Activated effector memory CD4-positive, alpha-beta T cell treated with Interleukin-2 at 50 U/mL for 16 hours (primary cell): ENCODE measurements at places on chromosomes 2 and 18.

- DNase-seq = no peak
Measured at GRCh38 chr2:239231231-239232194, 169.3 kb downstream of the HDAC4 start.

- DNase-seq = no peak
Measured at GRCh38 chr2:170446078-170446477, 268.1 kb downstream of the MYO3B start.

DNA sequence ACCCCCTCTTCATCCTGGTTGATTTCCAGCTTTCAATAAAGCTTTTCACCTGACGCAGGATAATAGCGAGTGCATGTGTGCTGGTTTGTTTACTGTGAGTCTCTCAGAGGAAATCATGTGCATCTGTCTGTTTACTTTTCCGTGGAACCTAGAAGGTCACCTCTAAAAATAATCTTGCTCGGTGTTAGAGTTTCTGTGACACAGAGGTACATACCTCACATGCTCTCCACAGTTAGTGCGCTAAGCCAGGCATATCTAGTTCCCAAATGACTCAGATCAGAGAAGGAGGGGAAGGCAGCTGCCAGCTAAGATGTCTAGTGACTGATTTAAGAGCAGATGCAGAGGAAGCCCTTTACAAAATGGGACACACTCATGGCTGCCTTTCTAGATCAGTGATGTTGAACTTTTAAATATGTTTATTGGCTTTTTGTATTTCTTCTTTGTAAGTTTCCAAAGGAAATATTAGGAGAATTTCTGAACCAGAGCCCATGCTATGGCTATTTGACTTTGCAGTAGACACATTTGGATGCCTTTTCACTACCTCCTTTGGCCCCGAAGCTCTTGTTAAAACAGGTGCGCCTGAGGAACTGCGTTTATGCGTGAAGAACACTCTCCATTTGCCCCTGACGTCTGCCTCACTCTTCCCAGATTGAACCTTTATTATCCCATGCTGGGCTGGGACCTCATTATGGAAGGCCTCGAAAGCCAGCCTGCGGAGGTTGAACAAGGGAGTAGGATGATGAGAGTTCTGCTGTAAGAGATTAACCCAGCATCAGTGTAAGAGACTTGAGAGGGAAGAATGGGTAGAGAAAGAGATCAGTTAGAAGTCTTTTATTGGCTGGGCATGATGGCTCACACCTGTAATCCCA, 145.6 kb downstream of the FAM161A start:
- DNase-seq = no peak

DNA sequence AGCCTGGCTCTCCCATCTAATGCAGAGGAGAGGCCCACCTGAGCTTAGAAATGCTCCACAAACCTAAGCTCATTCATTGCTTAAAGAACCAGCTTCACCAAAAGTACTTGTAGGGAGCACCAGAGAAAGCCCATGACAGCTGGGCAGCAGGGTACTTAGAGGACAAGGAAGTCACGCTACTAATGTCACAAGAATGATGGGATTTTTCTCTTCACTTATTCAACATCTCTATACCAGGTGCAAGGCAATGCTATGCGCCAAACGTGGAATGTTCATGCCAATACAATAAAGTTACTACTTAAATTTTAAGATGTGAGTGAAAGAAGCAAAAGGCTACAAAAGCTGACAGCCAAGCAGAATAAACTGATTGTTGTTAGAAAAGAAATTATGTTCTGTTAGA, 36.0 kb downstream of the LONRF2 start:
- no peak for DNase-seq

DNA sequence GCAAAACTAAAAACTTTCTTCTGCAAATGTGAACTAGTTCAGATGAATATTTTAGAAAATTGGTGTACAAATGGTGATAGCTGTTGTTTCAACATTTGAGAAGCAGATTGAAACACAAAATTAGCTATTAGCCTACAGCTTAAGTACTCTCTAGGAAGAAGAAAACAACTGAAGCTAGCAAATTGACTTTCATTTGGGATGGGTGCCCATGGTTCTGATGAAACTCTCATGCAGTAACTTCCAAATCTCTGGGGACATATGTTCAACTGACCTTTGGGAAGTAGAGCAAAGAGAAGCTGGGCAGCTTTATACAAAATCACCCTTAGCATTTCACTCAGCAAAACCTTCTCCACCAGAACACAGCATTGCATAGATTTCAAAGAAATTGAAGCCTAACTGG, 119.0 kb downstream of the GALNT13 start:
- no peak for DNase-seq

- no peak for DNase-seq
Measured at GRCh38 chr2:60370814-60371213, 182.6 kb downstream of the BCL11A start.

DNA sequence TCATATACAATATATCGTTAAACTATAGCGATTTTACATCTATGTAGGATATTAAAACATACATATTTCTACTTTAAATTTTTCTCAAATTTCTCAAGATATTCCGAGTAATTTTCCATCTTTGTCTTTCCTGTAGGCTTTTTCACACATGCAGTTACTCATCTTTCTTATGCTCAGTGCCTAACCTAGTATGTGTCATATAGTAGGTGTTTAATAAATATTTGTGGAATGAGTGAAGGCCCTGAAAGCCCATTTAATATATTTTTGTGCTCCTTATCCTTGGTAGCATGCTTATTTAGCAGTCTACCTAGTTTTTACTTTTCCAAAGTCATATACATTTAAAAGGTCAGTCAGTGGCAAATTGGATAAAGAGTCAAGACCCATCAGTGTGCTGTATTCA, 67.3 kb downstream of the ITGB6 start:
- no peak for DNase-seq

- no peak for DNase-seq
Measured at GRCh38 chr2:55923091-55923981, at the start of gene EFEMP1. EFEMP1 (minus strand) TSS chr2:55923782; CDS start chr2:55922440, 1,342 bp downstream.

DNA sequence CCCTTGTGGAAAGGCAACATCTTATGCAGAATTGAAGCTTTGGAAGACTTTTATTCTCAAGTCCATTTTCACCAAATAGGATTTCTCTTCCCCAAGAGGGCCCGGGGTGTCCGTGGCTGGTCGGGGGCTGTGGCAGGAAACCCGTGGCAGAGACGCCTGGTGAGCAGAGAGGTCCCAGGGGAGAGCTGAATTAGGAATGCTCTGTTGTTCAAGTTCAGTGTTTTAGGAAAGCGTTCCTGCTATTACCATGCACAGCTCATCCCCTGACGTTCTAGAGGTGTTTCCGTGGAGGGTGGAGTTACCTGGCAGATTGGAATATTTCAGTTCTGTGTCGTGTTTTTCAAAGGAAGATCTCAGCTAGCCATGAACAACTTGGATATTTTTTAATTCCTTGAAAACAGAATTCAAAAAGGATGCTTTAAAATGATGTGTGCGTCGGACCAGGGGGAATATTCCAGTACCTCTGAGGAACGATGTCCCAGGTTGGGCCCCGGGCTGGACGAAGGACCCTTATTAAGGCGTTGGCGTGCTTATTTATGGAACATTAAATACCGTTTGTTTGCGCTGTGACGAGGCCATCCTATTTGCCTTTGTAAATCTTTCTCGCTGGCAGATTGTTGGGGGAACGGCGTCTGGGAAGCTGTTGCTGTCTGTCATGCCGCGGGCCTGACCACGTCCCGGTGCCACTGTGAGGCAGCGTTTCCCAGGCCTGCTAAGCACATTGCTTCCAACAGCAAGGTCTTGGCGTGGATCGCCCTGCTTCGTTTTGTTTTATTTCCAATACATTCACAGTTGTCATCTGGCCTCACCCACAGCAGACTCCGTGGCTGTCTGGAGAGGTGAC, 8.2 kb downstream of the NFATC1 start:
- no peak for DNase-seq

GRCh38 chr2:199144036-199144435, 313.7 kb downstream of the SATB2 start:
- no peak for DNase-seq

DNA sequence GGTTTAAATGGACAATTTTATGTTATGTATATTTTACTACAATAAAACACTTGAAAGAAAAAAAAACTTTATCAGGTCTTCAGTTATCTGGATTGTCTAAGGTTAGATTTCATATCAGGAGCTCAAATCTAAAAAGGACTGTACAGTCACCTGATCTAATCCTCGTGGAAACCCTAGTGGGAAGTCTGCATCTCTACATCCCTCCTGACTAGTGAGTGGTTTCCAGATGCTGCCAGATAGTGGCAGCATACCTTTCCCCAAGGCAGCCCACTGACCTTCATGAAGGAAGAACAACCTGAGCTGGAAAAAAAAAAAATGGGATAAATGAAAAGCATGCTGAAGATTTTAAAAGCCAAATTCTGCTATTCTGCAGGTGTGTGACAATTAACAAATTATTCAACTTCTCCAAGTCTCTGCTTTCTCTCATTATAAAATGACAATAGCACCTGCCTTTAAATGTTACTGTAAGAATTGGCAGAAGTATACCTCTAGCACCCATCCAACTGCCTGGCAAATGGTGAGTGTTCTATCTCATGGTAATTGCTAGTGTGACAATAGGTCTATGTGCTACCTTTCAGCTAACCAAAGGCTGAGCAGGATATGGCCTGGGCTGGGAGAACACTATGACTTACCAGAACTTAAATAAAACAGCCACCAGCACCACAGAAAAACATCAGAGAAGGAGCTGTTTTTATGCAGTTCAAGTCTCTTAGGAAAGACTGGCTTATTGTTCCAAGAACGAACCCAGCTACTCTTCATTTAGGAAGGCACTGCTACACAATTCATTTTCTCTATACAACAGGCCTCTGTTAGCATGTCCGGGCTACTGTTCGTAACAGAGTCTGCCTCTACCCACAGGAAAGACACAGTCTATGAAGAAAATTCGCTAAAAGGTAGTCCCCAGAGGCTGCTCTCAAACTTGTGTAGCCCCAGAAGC, 8.6 kb downstream of the CLASP1 start:
- no peak for DNase-seq

DNA sequence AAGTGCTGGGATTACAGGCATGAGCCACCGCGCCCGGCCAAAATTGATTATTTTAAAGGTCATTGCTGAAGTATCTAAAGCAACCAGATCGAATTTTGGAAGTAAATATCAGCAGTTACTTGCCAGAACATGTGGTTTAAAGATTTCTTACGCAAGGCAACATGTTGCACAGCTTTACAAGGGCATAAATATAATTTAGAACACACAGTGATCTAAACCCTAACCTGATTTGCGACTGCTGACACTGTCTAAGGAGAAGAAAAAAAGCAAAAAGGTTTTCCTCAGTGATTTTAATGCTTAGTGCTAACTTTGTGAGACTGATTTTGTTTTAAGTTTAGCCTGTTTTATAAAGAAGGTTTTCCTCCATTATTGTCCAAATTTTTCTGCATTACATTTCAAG, 569.9 kb upstream of the LINC00305 start:
- DNase-seq = no peak

- DNase-seq = no peak
Measured at GRCh38 chr2:132404056-132404455, 12.5 kb upstream of the GPR39 start.

- DNase-seq = no peak
Measured at GRCh38 chr2:108604196-108604595, 69.9 kb downstream of the LIMS1 start.

- DNase-seq = no peak
Measured at GRCh38 chr2:216233281-216233995, 124.3 kb downstream of the XRCC5 start.

DNA sequence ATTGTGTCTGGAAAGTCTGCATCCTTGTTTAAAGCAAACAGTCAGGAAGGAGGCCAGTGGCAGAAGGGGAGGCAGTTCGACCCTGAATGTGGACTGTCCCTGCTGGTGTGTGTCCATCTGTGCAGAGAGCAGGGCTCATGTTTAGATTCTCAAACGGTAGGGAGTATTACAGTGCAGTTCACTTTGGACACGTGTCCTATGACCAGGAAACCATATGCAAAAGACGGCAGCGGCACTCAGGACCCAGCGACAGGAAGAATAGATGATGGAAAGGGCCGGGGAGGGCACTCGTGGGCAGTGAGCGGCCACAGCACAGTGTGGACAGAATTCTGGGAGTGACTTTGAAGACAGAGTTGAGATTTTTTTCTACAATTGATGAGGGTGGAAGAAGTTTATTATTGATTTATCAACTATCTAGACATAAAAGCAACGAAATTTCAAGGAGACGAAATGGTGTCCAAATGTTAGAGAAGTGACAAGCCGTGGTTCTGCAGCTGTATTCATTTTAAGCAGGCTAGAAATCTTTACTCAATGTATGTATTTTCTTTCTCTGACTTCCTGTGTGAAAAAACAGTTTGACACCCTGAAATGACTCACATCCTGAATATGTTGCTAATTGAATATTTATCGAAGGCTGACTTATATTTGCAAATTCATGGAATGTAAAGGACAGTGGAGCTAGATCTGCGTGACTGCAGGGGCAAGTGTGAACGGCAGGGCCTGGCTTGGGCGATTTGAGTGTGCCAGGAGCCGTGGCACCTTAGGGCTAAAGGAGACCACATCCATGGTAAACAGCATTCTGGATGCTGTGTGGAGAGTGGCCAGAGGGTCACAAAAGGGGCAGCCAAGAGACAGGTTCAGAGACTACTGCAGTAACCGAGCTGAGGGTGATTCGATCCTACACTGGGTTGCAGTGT, 214.2 kb downstream of the PTGR3 start:
- peak; percentile 9 for DNase-seq

- no peak for DNase-seq
Measured at GRCh38 chr2:119377993-119378345, 11.2 kb downstream of the DBI start.

GRCh38 chr2:69022548-69022947, 9.6 kb downstream of the ANTXR1 start:
- no peak for DNase-seq

GRCh38 chr2:168624028-168624427, 168.0 kb downstream of the CERS6 start:
- no peak for DNase-seq

- DNase-seq = no peak
Measured at GRCh38 chr2:78992451-78992806, 33.1 kb upstream of the REG3G start.

GRCh38 chr2:48912110-48912509, 156.6 kb upstream of the LHCGR start:
- no peak for DNase-seq

- DNase-seq = no peak
Measured at GRCh38 chr2:81583311-81584108, 1279.0 kb upstream of the LRRTM1 start.

DNA sequence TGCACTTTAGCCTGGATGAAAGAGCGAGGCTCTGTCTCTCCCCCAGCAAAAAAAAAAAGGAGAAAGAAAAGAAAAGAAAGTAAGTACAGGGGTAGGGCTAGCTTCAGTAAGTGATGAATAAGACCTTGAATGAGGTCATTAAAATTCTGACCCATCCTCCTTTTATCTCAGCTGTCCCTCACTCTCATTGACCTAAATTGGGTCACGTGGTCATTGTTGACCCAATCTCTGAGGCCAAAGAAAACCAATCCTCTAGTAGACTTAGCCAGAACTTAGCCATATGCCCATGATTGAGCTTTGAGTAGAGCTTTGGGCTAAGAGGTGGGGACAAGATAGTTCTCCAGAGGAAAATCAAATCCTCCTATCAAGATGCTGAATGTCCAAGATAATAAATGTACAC, 149.3 kb downstream of the PDE11A start:
- DNase-seq = no peak

- no peak for DNase-seq
Measured at GRCh38 chr18:63684718-63685117, 18.0 kb upstream of the SERPINB11 start.
